Femur (tissue), 1 donor: ENCODE measurements at places on chromosomes 11 and 22.

DNA sequence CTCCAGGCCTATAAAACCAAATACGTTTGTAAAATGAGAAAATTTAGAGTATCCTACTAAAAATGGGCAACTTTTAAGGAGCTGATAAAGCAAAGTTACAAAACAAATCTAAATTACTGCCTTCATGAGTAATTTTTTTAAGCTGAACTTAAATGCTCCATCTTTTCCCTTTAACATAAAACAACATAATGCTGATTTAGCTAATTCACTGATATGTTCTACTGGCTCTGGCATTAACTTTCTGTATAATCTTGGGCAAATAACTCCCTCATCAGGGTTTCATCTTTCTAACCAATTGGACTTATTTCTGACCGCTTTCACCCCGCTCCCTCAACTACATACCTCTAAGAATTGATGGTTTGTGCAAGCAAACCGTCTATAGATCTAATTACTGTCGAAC is 362 bp downstream of the OR10A3 start:
- no peak for DNase-seq

DNA sequence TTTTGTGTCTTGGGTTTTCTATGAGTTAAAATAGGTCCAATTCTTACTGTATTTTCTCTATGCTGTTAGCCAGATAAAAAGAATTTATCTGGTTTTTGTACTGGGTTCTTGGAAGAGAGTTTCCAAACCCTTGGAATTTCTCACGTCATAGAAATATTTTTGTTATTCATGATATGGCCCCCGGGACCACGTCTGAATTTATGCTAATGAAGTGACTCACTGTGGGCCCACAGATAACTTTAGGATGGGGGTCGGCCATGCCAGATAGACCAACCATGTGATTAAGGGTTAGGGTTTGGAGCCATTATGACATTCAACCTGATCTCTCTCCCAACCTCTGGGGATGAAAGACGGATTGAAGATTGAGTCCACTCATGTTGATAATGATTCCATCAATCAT is 35.6 kb upstream of the DDI1 start:
- no peak for DNase-seq

DNA sequence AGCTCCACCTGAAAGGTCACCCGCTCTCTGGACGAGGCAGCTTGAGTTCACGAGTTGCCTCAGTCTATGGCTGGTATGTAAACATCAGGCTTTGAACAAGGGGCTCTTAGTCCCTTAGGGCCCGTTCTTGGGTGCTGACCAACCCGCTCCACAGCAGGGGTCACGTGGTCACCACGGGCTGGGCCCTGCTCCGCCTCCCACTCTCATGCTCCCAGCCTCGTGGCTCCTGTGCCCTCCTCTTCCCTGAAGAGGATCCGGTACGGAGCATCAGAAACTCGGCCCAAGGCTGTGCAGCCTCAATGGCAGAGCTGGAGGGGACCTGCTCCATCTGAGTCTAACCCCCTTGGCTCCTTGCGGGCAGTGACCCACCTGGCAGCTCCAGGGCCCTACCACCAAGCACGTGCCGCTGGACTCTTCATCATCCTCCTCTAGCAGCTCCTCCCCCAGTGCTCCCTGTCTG is 54.2 kb upstream of the TTLL12 start:
- DNase-seq: no peak

DNA sequence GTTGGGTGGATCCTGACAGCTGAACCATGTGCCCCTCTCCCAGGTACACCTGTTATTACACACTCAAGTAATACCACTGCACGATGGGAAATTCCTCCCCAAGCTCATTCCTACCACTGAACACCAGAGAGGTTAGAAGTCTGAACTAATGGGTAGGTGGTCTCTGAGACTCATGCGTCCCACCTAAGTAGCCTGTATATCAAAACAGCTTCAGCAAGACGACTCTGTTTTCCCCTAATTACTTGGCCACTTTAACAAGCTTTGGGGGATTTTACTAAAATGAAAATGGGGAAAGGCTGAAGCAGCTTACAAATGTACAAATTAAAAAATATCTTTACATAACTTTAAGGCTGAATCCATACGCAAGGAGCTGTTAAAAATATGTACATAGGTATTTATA is 29.4 kb downstream of the LGR4 start:
- no peak for DNase-seq

DNA sequence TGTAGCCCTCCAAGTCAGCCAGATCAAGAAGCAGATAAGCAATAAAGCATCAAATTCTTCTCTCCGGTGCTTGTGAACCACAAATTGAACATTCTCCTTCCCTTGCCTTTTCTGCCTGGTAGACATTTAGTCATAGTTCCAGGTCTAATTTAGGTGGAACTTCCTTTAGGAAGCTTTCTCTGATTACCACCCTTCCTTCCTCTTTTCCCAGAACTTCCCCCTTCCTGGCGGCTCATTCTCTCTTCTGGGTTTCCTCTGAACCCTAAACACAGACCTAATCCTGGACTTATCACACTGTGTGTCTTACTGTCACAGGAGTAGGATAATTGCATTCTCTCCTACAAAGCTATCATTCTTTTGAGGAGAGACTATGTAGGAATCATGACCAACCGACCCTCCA is 61.9 kb downstream of the RCN1 start:
- no peak for DNase-seq

GRCh38 chr11:45343444-45343843 is 57.3 kb upstream of the SYT13 start:
- no peak for DNase-seq

DNA sequence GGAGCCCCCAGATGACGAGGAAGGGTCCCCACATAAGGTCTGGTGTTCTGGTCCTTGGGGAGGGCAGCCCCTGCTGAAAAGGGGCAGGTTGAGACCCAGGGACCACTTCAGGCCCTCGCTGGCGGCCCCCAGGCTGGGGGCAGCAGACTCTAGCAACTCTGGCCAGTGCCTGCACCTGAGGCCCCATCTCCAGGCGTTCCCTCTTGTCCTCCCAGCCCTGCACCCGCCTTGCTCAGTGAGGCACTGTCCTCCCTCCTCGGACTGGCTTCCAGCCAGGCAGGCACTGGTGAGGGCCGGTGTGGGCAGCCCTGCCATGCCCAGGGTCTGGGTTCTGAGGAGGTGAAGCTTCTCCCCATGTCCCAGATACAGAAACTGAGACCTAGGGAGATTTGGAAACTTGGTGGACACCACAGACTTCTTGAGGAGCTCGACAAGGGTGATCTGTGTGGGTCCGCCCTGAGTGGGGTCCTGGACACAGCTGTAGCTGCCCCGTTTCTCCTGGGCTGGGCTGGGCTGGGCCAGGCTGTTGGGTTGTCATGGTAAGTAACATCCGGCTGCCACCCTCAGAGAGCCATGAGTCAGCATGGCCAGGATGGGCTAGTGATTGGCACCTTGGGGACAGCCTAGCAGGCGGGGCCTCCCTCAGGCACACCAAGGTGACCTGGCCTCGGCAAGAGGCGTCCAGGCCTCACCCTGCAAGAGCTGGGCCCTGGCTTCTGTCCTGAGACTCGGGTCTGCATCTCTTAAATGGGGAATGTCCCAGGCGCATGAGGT is 11.1 kb upstream of the PHLDA2 start:
- no peak for DNase-seq

GRCh38 chr22:39559456-39560105 is 11.0 kb upstream of the CACNA1I start:
- no peak for DNase-seq

DNA sequence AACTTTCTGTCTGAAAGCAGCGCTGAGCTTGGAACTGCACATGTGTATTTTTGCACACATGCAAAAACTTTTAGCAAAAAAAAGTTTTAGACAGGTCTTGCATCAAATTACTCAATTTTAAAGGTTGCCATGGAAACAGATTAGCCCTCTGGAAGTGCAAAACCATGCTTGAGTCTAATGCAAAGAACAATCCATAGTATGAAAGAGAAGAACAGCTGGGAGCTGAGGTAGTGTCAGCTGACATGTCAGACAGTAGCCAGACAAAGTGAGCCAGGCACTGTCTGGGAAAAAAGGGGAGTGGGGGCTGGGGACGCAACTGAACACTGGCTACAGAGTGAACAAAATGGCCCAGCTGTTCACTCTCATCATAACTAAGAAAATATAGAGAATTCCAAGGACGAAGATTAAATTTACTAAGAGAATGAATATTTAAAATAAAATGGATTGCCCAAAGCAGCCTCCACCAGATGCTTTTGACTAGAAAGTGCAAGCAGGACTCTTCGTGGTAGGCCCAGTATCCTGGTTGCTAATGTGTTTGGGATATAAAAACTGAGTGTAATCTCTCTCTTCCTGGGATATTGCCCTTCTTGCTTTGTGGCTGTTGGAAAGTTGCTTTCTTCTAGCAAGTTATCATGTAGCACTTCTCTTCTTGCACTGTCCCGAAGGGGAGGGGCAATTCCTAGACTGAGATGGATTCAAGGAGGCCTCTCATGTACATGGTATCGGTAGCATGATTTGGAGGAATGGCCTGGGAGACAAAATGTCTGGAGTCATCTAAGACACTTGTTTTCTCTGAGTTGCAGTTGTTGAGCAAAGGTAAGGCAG is 434.1 kb upstream of the FAT3 start:
- DNase-seq: peak; percentile 78

GRCh38 chr11:124950601-124951330 is 3.2 kb upstream of the CCDC15 start:
- no peak for DNase-seq

DNA sequence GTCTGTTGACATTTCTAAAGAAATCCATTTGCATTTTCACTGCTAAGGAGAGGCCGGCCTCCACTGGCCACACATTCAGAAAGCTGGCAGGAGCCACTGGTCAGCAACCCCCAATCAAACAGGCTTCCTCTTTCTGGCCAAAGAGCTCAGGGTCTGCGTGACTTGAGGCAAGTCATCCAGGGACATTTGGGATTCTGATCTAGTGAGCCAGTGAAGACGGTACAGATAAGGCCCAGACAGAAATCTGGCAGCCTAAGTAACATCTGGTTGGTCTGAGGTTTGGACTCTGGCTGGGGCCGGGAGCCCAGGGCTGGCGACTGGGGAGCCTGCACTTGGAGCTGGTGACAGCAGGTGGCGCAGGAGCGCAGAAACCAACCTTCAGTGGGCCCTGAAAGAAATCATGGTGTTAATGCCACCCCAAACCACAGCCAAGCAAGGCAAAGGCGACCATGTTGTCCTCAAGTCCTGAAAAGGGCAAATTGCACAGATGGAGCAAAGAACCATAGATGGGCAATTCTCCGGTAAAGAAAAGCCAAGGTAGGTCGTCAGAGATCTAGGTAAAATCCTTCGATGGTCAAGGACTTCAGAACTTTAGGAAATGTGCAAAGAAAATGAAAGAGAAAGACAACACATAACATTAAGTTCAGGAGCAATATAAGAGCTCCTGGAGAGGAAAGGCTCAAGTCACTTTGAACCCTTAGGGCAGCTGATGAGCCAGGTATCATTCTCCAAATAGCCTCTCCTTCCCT is 99.4 kb upstream of the BLID start:
- peak; percentile 84 for DNase-seq

DNA sequence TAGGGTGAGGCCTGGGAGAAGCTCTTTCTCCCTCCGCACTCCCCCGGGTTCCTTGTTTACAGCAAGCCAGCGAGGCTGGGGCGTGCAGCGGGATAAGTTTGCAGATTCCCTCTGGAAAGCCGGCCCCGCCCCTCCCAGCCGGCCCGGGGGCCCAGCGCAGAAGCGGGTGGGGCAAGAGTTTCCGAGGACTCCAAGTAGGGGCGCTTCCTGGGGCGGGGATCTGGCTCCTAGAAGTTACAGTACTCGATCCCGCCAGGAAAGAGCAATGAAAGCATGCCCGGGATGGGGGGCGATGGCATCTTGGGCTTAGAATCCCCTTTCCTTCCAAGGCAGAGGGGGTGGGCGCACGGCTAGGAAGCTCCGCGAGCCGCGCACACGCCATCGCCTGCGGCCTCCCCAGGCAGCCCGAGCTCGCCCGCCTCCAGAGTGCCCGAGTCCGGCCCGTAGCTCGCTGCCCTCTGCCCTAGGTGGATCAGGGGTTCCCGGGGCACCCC is 385 bp downstream of the TST start:
- peak; percentile 81 for DNase-seq

DNA sequence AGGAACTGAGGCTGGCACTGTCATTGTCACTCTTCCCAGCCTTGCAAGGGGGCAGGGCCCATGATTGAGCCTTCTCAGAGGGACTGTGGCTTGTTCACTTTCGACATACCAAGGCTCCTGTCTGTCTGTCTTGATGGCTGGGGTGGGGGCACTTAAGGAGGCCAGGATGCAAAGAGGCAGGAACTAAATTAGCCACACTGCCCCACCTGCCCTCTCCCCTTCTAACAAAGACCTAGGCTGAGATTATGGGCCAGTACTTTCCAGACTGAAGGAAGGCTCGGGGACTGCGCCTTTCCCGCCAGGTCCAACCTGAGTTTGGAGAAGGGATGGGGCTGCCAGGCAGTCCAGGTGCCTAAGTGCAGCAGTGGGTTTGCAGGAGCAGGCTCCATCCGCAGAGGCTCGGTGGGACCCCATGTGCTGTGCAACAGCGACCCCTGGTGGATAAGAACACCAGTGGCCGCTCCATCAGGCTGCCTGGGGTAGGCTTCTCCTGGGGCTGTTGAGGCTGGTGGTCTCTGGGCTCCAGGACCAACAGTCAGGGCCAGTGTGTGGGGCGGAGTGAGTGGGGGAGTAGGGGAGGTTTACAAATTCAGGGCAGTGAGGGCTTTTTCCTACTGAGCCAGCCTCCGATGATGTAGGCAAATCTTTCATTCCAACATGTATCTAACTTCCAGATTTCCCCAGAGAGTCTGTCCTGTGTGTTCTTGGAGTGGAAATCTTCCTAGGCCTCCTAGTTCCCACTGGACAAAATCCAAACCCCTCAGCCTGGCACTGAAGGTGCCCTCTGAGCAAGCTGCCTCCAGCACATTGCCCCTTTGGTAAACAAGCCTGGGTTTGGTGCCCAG is 93.9 kb downstream of the INSC start:
- DNase-seq: peak; percentile 87

DNA sequence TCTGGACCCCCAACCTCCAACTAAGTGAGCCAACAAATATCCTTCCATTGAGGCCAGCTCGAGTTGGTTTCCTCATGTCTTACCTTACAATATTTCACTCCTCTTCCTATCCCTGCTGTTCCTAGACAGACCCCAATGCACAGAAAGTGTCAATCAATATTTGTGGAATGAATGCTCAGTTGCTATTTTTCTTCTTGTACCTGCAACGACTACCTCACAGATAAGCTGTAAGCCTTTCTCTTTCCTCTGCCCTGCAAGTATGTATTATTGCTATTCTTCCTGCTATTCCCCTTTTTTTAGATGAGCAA is 26.8 kb upstream of the CREB3L1 start:
- DNase-seq: no peak
